ENCODE measurements at places on chromosomes 16 and 17.

GRCh38 chr17:50266384-50267073, 7.7 kb upstream of the TMEM92 start:
- peak; percentile 76 for DNase-seq

DNA sequence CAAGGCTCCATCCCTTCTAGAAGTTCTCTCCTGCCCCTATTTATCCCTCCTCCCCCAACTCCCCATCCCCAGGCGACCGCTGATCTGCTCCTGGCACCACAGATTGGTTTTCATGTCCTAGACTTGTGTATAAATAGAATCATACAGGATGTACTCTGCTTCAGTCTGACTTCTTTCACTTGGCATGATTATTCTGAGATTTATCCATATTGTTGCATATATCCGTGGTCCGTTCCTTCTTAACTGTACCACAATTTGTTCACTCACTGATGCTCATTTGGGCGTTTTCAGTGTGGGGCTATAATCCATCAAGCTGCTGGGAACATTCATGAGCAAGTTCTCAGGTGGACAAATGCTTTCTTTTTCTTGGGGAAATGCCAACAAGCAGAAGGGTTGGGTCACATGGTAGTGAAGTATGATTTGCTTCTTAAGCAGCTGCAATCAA, 23.9 kb downstream of the PITPNM3 start:
- DNase-seq, result no peak

DNA sequence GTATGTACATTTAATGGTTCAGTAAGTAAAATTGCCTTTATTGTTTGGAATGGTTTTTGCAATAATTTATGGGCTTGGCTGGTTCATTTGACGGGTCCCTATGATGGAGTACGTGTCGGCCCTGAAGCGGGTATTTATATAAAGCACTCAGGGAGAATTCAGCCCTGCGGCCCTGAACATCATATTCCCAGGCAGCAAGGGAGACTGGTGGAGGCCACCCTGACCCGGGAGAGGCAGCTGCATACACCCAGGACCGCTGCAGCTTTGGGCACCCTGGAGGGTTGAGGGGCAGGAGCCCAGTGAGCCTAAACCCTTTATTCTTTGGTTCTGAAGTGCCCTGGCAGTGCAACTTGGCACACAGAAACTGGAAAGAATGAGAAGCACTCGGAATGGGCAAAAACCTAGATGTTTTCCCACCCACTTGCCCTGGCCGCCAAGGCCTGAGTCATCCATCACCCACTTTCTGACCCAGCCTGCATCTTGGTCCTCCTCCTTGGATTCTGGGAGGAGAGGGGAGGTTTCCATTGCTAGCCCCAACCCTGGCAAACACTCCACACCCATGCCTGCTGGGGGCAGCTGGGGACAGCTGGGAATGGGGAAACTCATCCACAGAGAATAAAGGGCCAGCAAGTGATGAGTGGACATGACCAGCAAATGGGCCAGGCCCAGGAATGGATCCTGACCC, 162.2 kb upstream of the TNRC6C start:
- no peak for DNase-seq

GRCh38 chr17:64107500-64108236, 22.3 kb downstream of the ERN1 start:
- DNase-seq, result no peak

DNA sequence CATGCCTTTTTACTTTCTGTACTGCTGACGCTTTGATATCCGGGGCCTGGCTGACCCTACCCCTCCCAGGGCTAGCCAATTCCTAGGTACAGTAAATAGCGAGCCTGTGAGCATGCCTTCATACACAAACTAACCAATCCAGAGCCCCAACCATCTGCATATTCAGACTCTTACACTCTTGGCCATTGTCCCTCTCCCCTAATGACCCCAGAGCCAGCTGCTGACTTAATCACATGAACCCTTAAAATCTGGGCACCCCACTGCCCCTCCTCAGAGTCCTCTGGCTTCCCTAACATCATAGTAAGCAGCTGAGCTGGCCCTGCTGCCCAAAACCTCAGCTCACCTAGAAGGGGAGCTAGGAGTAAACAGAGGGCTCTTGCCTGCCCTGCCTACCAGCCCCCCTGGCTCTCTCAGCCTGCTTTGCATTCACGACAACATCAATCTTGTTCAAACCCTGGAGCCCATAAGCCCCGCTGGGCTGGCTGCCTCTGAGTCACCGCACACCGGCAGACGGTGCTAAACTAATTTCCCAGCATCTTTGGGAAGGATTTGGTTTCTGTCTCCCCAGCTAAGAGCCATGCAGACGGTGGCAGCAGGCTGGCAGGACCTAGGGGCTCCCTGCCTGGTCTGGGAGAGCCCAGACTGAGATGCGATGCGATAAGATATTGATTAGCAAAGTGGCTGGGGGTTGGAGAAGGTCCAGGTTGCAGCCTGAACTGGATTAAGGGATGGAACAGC, 63.2 kb downstream of the CLEC19A start:
- peak; percentile 19 for DNase-seq

- peak; percentile 74 for DNase-seq
Observed at GRCh38 chr16:81626181-81626674, 152.9 kb upstream of the PLCG2 start.

GRCh38 chr17:34726536-34727384, 147.4 kb downstream of the TMEM132E start:
- DNase-seq, result no peak

- no peak for DNase-seq
Observed at GRCh38 chr17:8965394-8966168, at the start of gene PIK3R5. PIK3R5 (minus strand) TSS chr17:8965707; CDS start chr17:8911494, 54,213 bp downstream.

DNA sequence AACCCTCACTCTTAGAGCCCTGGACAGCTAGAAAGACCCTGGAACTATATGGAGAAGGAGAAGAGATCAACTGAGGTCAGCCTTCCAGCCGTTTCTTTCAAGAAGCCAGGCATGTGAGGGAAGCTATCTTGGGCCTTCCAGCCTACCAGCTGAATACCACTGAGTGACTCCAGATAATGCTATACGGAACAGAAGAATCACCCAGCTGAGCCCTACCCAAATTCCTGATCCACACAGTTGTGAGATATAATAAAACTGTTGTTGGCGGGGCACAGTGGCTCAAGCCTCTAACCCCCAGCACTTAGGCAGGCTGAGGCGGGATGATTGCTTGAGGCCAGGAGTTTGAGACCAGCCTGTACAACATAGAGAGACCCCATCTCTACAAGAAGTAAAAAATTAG, 26.2 kb upstream of the MYH10 start:
- DNase-seq, result no peak

GRCh38 chr16:85134076-85134788, 22.0 kb upstream of the CIBAR2 start:
- DNase-seq, result no peak

Data from ELR (cell line).